Fibroblast of lung (primary cell): ENCODE measurements at places on chromosomes 2 and 18.
A peak's percentile ranks its signal among the peaks of the same experiment; 100 is the strongest.

DNA sequence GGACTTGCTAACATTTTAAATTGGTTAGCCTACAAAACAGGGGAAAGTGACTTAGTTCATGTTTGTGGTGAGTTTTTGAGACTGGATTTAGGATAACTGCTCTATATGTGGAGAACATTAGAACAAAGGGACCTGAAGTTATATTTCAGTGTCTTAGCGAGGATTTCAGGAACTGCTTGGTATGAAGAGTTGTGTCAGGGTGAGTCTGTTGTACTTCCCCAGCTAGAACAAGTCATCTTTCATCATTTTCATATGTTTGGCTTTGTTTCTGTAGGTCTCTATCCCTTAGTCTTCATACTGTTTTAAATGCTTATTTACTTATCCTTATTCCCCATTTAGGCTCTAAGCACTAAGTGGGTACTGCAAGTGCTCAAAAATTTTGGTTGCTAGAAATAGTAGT lies 41.9 kb downstream of the KCMF1 start:
- DNase-seq = no peak

DNA sequence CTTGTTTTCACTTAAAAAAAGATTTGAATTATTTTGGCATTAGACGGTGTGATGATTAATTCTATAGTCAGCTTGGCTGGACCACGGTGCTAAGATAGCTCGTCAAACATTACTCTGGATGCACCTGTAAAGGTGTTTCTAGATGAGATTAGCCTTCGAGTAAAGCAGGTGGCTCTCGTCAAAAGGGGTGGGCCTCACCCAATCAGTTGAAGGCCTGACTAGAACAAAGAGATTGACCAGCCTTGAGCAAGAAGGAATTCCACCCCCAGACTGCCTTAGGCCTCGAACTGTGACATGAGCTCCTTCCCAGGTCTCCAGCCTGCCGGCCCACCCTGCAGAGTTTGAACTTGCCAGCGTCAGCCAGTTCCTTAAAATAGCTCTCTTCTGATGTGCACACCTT lies 73.4 kb downstream of the TWIST2 start:
- DNase-seq = no peak

- DNase-seq = no peak
Measured at GRCh38 chr2:197297772-197298318, 12.7 kb downstream of the ANKRD44 start.

GRCh38 chr2:170886386-170886785 lies 42.7 kb upstream of the GORASP2 start:
- DNase-seq = no peak

- DNase-seq = no peak
Measured at GRCh38 chr2:37489041-37489456, 144.6 kb downstream of the QPCT start.

GRCh38 chr18:36580266-36580665 lies 248.5 kb downstream of the TPGS2 start:
- DNase-seq = peak; percentile 63

DNA sequence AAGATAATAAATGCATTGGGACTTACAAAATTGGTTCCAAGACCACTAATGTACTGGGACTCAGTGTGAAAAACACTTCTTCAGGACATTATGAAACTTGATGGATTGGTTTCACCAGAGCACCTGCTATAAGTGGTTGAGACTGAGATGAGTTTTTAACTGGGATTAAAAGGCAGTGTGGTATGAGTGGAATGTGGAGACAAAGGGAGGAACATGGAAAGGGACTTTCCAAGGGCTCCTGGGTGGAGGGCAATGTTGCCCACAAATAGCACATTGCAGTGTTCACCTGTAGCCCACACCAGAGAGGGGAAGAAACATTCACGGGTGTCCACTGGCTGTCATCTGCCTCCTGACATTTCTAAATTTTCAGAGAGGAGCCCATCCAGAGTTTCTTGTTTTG lies 253.3 kb upstream of the TANK start:
- no peak for DNase-seq
